NCI-H748 treated with DMSO at 0.1 percent for 48 hours (cell line): ENCODE measurements at places on chromosomes 16 and 17.

- DNase-seq, result no peak
These were observed 78.5 kb downstream of the MRC2 start for GRCh38 chr17:62705778-62706597.

DNA sequence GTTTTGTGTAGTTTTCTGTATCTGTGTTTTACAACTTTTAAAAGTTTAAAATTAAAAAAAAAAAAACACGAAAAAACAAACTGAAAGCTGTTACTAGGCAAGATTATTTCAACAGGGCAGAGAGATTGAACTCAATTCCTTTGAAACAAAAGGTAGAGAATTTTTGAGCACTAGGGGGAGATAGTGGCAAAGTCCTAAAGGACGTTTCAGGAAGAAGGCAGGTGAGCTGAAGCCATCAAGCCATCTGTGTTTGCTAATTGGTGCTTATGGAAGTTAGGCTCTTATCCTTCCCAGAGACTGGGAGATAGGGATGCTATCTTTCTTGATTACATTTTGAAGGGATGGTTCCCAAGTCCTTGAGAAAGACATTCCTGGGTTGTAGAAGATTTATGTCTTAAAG is 70.6 kb upstream of the CLEC3A start:
- DNase-seq, result peak; percentile 53

DNA sequence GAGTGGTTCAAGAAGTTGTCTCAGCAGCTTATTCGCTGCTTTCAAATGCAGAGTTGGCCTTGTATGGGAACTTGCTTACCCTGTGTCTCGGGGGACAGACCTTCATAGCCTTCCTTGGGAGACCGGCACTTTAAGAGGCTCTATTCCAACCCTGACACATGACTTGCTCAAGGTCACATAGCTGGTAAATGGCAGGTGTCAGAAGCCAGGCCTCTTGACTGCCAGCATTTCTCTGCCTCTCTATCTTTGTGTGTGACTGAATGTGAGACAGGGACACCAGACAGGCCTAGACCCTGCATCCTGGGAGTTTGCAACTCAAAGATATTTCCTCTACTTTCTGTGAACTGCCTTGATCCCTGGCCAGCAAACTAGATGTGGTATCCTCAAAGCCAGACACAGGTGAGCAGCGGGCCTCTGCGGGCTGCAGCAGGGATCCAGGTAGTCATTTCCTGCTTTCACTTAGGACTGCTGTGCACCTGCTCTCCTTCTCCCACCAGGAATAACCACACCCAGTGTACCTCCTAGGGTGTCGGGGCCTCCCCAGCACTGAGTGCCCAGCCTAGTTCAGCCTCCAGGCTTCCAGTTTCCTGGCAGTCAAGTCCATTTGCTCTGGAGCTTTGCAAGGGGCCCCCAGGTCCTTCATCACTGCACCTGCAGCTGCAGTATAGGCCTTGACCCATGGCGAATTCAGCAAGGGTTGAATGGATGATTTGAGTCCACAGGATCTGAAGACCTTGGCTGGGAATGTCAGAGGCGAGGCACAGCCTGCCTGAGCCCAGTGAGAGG is 116.6 kb upstream of the TNRC6C start:
- DNase-seq, result peak; percentile 2

GRCh38 chr17:67366193-67367157 is at the start of gene PSMD12:
Gene PSMD12 (minus strand): TSS chr17:67366577. CDS start chr17:67366519, 58 bp downstream.
- DNase-seq, result peak; percentile 62

DNA sequence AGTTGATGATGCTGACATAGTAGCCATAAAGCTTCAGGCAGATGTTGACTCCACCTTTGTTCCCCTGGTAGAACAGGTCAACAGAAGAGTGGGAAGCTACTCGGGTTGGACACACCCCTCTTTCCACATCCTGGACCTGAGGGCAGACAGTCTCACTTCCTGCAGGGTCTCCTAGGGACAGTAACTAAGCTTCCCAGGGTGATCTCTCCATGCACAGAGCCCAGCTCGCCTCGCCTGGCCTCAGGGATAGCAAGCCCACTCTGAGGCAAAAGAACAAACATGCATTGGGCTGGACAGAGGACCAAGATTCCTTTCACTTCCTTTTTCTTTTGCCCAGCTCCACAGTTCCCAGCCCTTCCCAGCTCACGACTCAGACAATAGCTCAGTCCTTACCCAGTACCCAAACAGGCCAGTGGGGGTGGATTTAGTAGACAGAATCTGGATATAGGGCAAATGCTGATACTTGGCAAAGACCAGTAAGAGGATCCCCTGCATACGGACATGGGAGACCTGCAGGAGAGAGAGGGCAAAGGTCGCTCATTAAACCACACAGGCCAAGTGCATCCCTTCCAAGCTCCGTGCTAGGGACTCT is 7.0 kb downstream of the INPP5K start:
- no peak for DNase-seq
